Activated CD4-positive, alpha-beta T cell treated with anti-CD3 and anti-CD28 coated beads, Interleukin-2, amount 10 ng/mL, durations not matched to agents 7 days and 5 days (primary cell): ENCODE measurements at places on chromosomes 5 and 9. TPM values are rescaled to one million over a fixed set of nuclear protein-coding genes. Genes with fewer than 3 reads are reported as not detected.

Gene CDKN2B-AS1
- 4.4 TPM for total RNA-seq

Gene HEMGN
- total RNA-seq: 2.2 TPM

Gene ARL14EPL
- not detected for total RNA-seq

Gene AGPAT2
- 15.0 TPM for total RNA-seq

Gene CER1
- total RNA-seq: not detected

Gene GFI1B
- total RNA-seq: not detected

Gene FYB1
- 396 TPM for total RNA-seq

Gene C9
- not detected for total RNA-seq

Gene F12
- 0.60 TPM for total RNA-seq

Gene F2R
- total RNA-seq: 7.3 TPM

Gene ABCA1
- total RNA-seq: 0.40 TPM

Gene ROR2
- total RNA-seq: 0.55 TPM

Gene NTNG2
- 5.4 TPM for total RNA-seq

Gene SLC6A18
- not detected for total RNA-seq

Gene EGFLAM
- not detected for total RNA-seq

Gene CA9
- total RNA-seq: not detected

Gene MEIKIN
- not detected for total RNA-seq

Gene ACOT12
- total RNA-seq: not detected

Gene ATP10B
- not detected for total RNA-seq

Gene DOK3
- total RNA-seq: 3.9 TPM

Gene TESK1
- 30.9 TPM for total RNA-seq

Gene SPRY4
- total RNA-seq: 0.27 TPM

Gene ZNF367
- 32.5 TPM for total RNA-seq

Gene NDUFAF2
- total RNA-seq: 22.3 TPM

Gene SOHLH1
- not detected for total RNA-seq

Gene CLIC3
- 2.6 TPM for total RNA-seq

Gene THG1L
- total RNA-seq: 13.9 TPM

Gene PCDHA9
- not detected for total RNA-seq

Gene CNTNAP3B
- total RNA-seq: not detected

Gene LYSMD3
- 21.1 TPM for total RNA-seq
